ENCODE measurements at places on chromosomes 6 and 20.

DNA sequence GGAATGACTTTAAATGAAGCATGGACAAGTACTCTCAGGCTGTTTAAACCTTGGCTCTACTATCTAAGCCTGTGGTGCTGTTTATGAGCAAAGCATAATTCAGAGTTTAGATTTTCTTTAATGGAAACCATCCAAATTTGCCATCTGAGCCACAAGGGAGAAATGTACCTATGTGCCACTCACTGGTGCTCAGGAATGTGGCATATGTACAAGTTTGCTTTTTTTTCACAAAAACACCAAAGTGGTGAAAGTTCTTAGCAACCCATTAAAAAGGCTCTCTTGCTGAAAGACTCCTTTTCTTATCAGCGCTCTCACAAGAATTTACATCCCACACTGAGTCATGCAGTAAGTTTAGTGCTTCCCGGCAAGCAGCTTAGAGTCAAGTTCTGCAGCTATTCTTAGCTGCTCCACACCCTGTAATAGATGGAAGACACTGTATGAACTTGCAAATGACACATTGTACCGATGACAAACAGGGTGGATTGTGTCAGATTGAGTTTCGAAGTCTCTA, 57.3 kb upstream of the MLIP start:
- DNase-seq: no peak

DNA sequence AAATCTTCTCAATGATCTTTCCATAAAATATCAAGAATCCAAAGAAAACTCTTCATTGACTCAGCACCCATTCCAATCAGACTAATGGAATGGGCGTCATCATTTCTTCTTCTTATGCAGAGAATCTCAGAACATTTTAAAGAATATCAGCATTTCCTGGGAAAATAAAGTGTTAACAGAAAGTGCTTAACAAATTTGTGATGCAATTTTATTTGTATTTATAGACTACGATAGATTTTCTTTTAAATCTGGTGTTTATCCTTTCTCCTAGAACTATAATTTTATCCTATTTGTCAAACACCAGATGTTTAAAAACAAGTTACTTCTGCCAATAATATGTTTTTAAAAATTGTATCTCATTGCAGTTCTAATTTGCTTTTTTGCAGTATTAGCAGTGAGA, 330.7 kb downstream of the COL12A1 start:
- DNase-seq: no peak

DNA sequence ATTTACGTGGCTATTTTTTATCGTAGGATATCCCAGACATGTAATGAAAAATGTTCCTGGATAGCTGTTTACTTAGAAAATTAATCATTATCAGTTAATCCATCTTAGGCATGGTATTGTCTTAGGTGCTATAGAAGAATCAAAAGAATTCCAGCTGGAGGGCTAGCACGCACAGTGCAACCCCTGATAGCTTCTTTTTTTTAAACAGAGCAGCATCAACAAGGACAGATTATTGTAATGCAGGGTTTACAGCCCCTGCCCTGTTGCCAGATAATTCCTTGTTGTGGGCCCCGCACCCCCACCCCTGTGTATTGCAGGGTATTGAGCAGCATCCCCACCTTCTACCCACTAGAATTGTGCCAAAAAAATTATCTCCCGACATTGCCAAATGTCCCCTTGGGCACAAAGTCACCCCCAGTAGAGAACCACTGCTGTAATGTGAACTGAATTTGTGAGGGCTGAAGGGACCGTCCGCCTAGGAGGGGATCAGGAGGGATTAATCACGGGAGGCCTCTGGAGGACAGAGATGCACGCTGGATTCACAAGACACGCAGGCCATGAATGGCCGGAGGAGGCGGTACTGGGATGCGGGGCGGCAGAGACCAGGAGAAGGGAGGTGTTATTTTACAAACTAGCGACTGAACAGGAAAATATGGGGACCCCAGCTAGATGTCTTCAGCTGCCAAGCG, 174.6 kb downstream of the ZDHHC14 start:
- DNase-seq: no peak

- DNase-seq: peak; percentile 7
These were observed 1567.8 kb upstream of the DEFB115 start for GRCh38 chr20:29689411-29690225.

- DNase-seq: no peak
These were observed 98.6 kb upstream of the MRPS10 start for GRCh38 chr6:42315991-42316970.

DNA sequence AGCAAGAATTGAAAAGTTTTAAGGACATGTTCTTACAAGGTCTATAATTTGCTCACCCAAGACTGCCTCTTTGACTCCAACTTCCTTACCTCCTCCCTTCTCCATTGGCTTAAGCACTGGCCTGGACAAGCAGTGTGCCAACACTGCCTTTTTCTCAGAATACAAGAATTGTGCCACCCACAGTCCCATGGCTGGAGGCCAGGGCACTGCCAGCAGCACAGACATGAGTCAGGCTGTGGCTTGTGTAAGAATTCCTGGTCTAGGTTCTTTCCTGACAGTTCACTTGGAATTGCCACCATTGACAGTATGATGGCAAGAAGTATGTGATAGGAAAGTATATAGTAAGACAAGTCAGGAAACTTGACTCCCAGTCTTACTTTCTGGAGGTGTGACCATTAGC, 202.7 kb upstream of the MARCKS start:
- no peak for DNase-seq

GRCh38 chr20:25380945-25381614, 9.6 kb downstream of the ABHD12 start:
- no peak for DNase-seq

DNA sequence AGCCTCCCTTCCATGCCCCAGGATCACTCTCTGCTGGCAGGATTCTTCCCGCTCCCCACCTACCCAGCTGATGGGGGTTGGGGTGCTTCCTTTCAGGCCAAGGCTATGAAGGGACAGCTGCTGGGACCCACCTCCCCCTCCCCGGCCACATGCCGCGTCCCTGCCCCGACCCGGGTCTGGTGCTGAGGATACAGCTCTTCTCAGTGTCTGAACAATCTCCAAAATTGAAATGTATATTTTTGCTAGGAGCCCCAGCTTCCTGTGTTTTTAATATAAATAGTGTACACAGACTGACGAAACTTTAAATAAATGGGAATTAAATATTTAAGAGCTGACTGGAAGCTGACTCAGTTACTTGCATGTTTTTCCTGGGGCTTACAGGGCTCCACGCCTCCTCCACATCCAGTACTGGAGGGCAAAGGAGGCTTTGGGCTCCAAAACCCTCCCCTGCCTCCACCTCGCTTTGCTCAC, 24.3 kb upstream of the FANCE start:
- DNase-seq: no peak

DNA sequence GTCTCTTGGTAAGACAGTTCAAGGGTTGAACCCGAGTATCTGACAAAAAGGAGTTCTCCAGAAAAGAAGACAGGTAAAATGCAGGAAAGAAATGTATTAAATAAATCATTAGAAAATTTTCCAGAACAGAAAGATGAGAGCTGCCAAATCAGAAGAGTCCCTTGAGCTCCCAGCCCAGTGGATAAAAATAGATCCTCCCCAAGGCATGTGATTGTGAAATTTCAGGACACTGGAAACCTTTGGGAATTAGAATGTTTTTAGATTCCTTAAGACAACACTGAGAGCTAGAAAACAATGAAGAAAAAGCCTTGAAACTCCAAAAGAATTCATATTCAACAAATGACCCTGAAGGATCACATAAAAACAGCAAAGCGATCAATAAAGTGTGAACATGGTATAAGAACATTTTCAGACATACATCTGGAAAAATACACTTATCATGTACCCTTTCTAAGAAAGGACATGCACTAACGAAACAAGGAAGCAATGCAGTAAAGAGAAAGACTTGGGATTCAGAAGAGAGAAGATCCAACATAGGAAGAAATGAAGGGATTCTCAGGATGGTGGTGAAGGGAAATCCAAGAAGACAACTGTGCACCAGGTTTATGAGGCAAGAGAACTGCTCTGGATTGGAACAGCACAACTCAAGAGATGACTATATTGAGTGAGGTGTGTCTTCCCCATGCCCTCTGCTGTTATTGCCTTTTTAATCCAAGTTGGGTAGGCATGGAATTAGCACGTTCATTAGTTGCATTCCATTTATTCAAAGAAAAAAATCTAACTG, 390.4 kb downstream of the SYNE1 start:
- DNase-seq: no peak

- no peak for DNase-seq
These were observed 384.5 kb upstream of the CDH4 start for GRCh38 chr20:60867589-60867988.

GRCh38 chr6:133743621-133744020, 145.3 kb upstream of the TCF21 start:
- DNase-seq: no peak

DNA sequence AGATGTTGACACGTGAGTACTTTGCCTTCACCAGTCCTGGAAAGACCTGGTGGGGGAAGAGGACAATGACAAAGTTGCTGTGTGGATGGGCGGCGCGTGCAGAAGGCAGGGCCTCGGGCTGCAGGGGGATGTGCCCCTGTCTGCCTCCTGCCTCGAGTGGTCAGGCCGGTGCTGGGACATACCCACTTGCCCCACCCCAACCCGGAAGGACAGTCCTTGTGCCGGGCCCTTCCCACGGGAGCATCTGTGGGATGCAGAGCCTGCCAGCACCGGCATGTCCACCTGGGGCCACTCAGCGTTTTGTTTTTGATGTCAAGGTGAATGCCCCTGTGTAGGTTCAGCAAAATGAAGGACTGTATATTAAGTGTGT, 60.5 kb upstream of the BHLHE23 start:
- DNase-seq: no peak

DNA sequence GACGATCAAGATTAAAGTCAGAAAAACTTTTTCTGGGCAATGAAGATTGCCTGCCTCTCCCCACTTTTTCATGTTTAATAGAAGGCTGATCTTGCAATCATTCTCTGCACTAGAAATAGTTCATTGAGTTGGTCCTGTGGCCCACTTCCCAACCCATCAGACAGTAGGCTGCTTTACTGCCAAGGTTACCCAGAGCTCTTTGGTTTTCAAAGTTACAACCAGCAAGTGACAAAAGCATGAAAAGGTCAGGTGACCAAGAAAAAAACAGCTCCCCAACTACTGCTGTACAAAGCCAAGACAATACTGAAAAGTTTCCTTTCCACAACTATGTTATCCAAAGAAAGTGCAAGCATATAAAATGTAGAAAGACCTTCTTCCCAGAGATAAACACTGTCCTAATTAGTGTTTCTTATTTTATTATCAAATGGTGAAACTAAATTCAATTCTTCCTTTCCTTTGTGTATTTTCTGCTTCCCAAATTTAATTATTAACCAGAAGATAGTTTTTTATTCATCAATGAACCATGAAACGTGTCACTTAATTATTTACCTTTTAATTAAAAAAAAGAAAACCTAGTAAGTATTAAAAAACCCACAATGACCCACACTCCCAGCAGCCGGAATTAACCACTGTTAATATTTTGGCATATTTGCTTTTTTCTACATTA, 16.6 kb downstream of the DNAAF9 start:
- no peak for DNase-seq

GRCh38 chr6:157304899-157305663, 18.2 kb downstream of the TMEM242 start:
- no peak for DNase-seq

GRCh38 chr20:3038454-3038853, 5.0 kb upstream of the GNRH2 start:
- no peak for DNase-seq

DNA sequence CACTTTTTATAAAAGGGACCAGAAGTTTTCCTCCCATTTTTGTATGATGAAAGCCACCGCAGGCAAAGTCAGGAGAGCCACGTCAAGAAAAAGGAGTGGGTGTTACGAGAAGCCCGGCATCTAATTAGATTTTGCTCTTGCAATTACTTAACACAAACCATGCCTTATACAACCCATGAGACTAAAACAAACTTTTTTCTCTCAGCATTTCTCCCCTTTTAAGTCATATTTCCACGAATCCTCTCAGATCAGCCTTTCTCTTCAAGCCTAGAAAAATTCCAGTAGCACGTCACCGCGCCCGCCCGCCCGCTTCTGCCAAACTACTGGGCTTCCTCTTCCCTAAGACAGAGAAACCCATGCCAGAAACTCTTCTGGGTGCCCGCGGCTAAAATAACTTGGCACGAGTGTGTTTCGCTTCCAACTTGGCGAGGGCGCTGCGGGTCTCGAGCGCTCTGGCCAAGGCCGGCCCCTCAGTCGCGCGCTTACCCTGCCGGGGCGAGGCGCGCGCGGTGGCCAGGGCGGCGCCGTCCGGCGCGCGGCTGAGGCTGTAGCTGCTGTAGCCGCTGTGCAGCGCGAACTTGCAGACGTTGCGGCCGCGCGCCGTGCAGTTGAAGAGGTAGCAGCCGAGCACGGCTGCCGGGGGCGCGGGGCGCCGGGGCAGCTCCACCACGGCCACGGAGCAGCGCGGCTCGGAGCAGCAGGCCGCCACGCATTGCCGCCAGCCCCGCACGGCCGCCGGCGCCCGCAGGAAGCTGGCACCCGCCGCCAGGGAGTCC, 1.0 kb downstream of the LRP11 start:
- peak; percentile 7 for DNase-seq

DNA sequence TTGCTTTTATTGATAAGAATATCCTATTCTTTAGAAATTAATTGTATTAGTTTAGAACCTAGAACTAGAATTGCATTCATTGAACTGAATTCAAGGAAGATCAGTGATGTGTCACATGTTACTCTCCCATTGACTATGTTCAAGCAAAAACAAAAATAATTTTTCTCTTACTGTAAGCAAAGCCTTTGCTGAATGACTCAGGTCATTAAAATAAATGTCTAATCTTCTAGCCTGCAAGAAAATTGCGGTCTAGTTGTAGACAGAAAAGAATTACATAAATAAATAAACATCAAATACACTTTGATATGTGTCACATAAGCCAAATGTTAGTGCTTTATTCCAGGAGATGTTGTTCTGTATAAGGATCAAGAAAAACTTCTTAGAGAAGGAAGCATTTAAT, 387.9 kb downstream of the ADGRB3 start:
- no peak for DNase-seq

DNA sequence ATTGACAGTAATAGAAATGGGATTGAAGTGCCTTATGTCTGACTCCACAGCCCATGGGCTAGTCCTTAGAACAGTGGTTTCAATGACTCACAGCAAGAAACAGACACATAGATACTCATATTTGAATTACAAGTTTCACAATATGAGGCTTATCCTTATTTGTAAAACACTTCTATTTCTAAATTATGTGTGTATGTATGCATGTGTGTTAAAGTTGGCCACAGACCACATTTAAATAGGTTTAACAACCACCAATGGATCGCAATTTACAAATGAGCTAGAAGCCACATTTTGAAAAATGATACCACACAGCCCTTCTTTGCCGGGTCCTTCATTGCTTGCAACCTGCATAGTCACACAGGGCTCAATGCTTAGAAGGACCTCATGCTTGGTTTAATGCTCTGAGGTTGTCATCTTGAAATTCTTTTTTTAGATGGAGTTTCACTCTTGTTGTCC, 157.8 kb upstream of the PREP start:
- no peak for DNase-seq

- DNase-seq: no peak
These were observed 136.1 kb downstream of the TFAP2A start for GRCh38 chr6:10278746-10279145.

DNA sequence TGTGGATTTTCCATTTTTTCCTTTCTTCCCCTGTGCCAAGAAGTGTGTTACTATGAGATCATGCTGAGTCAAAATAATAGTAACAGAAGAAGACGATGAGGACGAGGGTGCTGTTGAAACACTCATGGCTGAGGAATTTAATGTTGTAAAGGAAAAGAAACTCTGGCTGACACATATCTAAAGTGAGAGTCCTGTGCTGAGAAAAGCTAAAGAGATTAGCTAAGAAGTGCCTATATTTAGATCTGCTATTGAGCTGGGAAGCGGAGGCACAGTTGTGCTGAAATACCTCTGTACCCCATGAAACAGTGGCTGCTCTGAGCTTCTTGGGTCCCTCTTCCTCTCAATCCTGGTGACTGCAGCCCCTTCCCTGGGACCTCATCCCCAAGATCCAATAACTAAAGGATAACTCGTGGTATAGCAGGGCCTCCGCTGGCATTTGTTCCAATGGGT, 1.1 kb upstream of the SYTL3 start:
- no peak for DNase-seq

All from activated gamma-delta T cell treated with Interleukin-2 at 50 U/mL for 16 hours (primary cell).